ENCODE measurements at places on chromosomes 3 and 15.

DNA sequence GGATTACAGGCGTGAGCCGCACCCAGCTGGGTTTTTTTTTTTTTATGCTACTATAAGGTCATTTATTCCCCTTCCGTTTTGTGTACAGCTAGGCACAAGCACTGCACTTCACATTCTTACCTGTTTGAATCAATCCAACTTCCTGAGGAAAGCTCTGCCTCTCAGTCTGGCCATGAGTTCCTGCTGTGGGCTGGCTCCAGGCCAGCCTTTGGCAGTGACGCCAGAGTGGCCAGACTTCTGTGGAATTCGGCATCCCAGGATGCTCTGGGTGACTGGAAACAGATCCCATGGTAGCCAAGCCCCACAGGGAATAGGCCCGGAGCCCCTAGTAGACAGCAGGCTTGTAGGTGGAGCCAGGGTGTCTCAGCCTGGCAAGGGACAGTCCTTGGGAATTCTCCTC is 21.5 kb upstream of the TIMP4 start:
- no peak for DNase-seq

- DNase-seq: no peak
Measured at GRCh38 chr15:29428925-29429573, 159.4 kb upstream of the NSMCE3 start.

- DNase-seq: no peak
Measured at GRCh38 chr15:40543631-40544294, 21.1 kb downstream of the CCDC32 start.

DNA sequence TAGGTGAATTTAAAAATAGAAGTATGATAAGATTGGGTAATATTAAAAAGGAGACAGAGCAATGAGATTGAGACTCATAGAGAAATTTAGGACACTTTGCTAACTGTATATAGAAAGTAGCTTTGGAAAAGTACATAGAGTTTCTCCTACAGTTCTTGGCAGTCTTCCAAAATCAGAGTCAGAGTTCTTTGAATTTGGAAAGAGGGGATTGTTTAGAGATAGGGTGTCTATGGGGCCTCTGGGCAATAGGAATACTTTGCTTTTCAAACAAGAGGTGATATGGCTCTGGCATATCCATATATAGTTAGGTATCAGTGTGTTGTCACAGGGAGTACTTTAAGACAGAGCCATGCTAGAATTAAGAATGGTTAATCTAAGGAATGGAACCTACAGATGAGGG is 477.1 kb upstream of the KCNMB2 start:
- DNase-seq: no peak

- no peak for DNase-seq
Measured at GRCh38 chr3:195035345-195036202, 235.4 kb downstream of the XXYLT1 start.

- DNase-seq: no peak
Measured at GRCh38 chr3:139718415-139718814, 40.6 kb upstream of the NMNAT3 start.

GRCh38 chr3:44584646-44585501 is at the start of gene ZNF660:
TSS of gene ZNF660 (plus strand) at chr3:44584964. CDS start at chr3:44594194, 9,230 bp downstream.
- no peak for DNase-seq

DNA sequence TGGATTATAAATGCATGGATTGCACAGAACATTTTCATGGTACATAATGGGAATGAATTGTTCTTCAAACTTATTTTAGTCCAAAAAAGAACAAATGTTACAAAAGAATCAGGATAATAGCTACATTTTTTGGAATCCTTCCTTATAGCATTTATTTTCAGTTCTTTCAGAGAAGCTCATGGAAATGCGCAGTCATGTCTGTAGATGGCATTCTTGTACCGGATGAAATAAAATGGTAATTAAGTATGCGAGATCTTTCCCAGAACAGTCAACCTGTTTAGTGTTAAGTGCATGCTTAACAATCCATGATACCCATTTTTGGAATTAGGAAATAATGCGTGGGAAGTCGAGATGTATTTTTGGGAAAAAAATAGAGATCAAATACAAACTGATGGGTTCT is 38.2 kb upstream of the GOLGA8B start:
- no peak for DNase-seq

DNA sequence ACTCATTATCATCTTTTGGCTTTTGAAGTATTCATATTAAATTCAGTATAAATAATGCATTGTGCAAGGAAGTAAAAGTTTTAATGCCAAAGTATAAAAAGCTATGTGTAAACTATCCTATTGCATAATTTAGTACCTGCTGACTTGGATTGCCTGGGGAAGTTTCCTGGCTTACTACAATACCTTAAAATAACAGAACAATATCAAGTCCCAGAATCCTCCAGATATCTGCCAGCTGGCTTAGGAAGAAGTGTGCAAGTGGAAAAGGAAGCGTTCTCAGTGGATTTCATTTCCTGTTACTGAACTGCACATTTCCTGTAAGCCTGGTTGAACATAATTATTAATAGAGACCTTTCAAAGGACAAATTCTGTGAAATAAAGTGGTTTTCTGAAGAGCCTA is 236.7 kb downstream of the ADAMTSL3 start:
- no peak for DNase-seq

GRCh38 chr3:184540777-184541681 is 20.6 kb upstream of the EPHB3 start:
- peak; percentile 60 for DNase-seq

GRCh38 chr3:120614765-120615164 is 18.6 kb downstream of the NDUFB4 start:
- no peak for DNase-seq

DNA sequence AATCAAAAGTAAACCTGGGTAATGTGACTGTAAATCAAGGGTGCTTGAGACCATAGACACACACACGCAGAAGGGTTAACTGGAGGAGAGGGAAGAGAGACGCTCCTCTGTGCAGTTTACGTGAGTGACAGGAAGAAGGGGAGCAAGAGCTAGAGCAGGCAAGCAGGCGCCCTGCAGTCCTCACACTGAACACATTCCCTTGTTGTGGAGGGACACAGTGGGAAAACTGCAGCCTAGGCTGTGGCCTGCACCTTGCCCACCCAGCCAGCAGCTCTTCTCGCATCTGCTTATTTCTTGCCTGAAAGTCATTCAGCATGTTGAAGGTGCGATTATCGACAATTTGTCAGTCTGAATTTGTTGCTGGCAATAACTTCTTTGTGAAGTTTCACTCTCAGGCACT is 24.2 kb downstream of the SOX2 start:
- DNase-seq: no peak

DNA sequence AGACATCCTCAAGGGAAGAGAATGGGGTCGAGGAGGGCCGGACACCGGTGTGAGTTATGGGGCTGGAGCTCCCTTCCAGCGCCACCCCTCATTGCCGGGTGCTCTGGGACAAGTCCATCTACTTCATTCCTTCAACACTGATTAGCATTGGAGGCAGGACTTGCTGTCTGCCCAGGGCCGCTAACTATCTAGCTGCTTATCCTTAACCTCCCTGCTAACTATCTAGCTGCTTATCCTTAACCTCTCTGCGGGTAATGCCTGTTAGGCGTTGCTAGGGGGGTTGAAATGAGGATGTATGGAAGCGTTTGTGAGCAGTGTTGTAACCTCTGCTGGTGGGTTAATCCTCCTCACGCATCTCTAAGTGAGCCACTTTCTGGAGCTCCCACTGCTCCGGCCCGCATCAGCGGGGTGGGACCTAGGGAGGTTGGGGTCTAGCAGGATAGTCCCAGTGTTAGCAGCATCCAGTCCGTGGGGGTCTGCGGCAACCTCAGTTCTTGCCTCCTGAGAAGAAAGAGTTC is 10.9 kb upstream of the CHAC1 start:
- no peak for DNase-seq

DNA sequence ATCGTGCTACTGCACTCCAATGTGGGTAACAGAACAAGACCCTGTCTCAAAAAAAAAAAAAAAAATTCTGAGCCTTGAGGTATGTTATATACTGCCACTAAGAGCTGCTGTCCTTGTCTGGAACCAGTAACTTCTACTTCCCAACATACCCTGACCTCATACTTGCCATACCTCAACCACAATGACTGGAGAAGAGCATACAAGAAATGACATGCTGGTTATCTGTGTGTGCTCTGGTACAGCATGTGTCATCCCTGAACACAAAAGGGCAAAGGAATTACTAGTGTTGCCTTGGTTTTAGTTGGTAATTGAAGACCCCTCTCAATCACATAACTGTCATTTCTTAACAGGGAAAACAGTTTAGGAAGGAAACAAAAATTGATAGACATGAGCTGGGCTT is 54.5 kb downstream of the MRPS25 start:
- no peak for DNase-seq

- no peak for DNase-seq
Measured at GRCh38 chr3:72177075-72178050, 392.4 kb upstream of the PROK2 start.

- DNase-seq: no peak
Measured at GRCh38 chr3:168824107-168824506, 728.4 kb upstream of the GOLIM4 start.

GRCh38 chr15:63628123-63628822 is 31.1 kb downstream of the FBXL22 start:
- DNase-seq: no peak

GRCh38 chr15:92811148-92811913 is 88.8 kb upstream of the CHD2 start:
- DNase-seq: peak; percentile 63

GRCh38 chr3:190117981-190118380 is 2.7 kb downstream of the P3H2 start:
- no peak for DNase-seq

DNA sequence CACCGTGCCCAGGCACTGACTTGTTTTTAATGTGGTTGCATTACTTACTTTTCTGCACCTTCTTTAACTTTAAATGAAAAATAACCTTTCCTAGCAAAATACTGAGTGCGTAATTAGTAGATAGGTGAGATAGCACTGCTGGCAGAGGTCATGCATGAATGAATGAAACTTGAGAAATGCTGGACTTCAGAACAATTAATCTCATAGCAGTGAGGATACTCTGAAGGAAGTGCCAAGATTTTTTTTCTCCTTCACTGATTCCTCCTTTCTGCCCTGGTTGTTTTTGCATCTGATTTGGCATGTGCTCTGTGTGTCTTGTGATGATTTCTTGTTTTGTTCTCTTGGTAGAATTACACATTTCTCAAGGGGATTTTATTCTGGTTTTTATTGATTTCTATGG is 378.9 kb downstream of the PTPRG start:
- DNase-seq: no peak

GRCh38 chr3:156599089-156599874 is 44.4 kb upstream of the SSR3 start:
- no peak for DNase-seq

DNA sequence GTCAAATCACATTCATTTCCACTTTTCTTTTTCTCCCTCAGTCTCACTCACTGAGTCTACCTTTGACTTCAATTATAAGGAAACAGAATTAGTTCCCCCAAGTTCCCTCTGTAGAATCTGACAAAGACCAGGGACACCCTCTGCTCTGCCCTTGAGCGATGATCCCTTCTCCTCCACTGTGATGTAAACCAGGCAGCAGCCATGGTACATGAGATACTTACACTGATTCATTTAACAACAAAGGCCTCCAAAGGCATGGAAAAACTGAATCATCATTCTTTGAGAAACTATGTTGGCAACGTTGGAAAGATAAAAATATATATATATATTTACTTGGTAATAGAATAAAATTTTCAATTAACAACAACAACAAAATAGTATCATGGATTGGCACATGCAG is 84.1 kb downstream of the P3H2 start:
- DNase-seq: no peak

- peak; percentile 41 for DNase-seq
Measured at GRCh38 chr15:72599855-72600464, 54.5 kb upstream of the GOLGA6B start.

- DNase-seq: no peak
Measured at GRCh38 chr3:147937891-147938290, 528.7 kb downstream of the ZIC1 start.

GRCh38 chr3:101484805-101485620 is 28.0 kb downstream of the SENP7 start:
- no peak for DNase-seq

DNA sequence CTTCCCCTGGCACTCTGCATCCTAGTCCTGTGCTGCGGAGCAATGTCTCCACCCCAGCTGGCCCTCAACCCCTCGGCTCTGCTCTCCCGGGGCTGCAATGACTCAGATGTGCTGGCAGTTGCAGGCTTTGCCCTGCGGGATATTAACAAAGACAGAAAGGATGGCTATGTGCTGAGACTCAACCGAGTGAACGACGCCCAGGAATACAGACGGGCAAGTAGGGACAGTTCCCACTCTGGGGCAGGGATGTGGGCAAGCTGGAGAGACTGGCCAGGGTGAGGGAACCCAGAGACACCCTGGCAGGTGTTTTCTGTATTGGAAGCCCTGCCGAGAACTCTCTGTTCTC is 247 bp downstream of the FETUB start:
- no peak for DNase-seq

- no peak for DNase-seq
Measured at GRCh38 chr3:191137708-191138107, 61.3 kb upstream of the OSTN start.

DNA sequence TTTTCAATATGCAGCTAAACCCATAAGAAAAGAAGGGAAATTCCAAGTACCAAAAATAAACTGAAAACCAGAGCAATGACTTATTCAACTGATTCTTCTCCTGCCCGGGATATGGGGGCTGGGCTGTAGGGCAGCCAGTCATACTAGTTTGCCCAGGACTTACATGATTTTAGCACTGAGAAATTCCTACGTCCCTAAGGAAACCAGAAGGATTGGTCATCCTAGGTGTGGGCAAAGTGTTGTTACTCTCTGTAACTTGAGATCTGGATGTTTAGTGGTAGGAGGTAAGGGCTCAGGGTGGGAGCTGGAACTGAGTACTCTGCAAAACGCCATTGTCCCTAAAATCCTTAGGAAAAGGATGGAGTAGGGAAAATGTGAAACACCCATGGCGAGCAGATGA is 1.2 kb upstream of the DAZL start:
- DNase-seq: no peak

DNA sequence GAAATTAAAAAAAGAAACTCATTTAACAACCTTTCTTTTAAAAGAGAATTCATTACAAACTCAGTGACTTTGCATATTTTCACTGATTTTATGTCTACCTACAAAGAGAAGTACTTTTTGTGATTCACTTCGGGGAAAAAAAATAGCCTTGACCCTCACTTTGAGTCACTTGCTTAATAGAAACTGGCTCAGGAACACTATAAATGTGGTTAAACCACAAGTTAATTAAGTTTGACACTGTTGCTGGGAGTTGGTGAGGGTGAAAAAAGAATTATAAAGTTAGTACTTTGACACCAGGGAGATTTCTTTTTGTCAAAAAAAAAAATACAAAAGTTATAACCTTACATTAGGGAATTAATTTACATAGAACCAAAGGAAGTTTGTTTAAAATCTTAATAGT is 810.9 kb downstream of the NR2F2 start:
- no peak for DNase-seq

DNA sequence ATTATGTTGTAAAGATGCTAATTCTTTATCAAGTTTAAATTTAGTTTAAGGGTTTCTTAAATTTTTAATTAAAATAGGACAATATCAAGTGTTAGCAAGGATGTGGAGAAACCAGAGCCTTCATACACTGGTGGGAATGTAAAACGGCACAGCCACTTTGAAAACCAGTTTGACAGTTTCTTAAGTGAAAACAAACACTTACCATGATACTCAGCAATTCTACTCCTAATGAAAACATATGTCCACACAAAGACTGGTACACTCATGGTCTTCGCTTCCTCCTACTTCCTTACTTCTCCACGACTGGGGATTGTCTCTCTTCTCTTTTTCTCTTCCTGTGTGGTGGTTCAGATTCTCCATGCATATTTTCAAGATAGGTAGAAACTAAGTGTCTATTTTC is 9.2 kb downstream of the SKIC8 start:
- DNase-seq: no peak

- DNase-seq: no peak
Measured at GRCh38 chr15:55909036-55909811, 84.2 kb downstream of the NEDD4 start.

GRCh38 chr15:49428409-49429095 is 5.5 kb downstream of the FGF7 start:
- no peak for DNase-seq
